ENCODE measurements at places on chromosomes 11 and 22.

DNA sequence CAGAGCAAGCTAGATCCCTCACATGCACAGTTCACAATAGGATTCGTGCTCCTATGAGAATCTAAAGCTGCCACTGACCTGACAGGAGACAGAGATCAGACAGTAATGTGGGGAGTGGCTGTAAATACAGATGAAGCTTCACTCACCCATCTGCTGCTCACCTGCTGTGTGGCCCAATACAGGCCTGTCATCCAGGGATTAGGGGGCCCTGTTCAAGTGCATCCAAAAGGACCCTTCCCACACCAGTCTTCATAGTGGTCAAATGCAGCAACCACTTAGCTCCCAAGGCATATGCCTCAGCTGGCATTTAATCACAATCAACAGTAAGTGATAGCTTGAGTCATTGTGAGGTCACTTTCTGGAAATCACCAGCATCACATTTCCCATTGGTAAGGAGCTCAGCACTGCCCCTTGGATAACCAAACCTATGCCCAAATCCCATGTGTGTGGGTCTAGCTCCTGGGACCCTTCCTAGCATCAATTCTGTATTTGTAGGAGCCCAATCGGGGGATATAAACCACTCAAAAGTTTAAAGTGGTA, 65.6 kb downstream of the OR4C45 start:
- no peak for DNase-seq

DNA sequence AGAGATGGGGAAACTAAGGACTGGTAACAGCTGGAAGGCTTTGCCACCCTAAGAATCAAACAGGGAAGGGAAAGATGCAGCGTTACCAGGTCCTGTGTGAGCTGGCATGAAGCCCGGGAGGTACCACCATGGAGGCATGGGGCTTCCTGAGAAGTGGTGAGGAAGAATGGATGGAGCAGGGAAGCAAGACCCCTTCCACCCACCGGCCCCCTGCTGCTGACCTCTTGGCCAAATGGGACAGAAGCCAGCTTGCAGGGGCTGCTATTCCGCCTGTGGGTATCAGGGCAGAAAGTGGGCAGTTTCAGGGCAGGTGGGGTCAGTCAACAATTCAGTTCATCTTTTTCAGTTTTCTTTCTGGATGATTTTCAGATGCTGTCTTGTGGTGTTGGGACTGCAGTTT, 1099.9 kb downstream of the TBC1D22A start:
- no peak for DNase-seq

DNA sequence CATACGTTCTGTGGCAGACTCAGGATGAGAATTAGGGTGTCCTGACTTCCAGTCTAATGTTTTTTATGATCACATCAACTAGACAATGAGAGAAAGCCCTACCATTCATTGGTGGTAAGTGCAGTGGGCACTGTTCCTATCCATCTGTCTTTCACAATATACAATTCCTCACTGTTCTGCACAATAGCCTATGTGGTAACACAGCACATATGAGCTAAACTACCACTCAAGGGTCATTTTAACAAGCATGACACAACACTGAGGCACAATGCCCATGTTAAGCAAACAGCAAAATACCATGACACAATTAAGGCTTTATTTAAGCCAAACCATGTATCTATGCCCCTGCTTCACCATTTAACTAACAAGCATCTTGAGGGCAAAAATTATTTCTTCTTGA, 52.3 kb downstream of the SIK3 start:
- DNase-seq: no peak

DNA sequence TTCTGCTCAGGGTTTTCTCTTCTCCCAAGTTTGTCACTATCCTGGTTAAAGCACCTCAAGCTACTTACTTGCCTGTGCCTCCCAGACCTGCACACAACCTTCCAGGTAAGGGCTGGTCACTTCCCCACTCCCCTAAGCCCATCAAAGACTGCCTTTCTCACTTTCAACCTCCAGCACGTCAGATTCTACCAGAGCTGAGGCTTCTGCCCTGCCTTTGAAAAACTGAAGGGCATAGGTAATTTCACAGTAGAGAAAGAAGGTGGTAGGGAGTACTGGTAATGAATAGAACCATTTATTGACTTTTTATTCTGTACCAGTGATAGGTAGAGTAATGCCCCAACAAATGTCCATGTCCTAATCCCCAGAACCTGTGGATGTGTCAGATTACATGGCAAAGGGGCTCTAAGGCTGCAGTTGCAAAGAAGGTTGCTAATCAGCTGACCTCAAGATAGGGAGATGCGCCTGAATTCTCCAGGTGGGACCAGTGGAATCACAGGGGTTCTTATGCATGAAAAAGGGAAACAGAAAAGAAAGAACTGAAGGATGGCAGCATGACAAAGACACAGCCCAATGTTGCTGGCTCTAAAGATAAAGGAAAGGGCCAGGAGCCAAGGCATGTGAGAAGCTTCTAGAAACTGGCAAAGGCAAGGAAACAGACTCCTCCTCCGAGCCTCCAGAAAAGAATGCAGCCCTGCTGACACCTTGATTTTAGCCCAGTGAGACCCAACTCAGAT, 89.0 kb downstream of the SLC1A2 start:
- DNase-seq: no peak
